Activated naive CD4-positive, alpha-beta T cell (primary cell): ENCODE measurements at places on chromosomes 12 and 14.

DNA sequence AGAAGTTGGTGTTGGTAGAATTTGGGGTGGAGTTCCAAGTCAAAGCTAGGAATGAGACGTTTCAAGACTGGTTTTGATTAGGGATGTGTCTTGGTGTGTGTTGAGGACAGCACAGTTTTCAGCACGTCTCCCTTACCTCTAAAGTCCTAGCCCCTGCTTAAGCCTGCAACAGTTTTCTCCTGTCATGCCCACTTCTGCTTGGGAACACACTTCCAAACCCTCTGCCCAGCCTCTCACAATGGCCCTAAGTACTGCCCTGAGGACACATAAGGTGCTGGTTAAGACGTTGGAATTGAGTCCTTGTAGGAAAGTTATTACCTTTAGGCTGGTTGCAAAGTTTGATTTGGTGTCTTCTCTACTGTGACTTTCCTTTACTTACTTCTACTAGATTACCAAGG, 710 bp upstream of the BMAL2 start:
- no peak for DNase-seq

- DNase-seq = no peak
Measured at GRCh38 chr14:28758885-28759652, 7.5 kb upstream of the FOXG1 start.

GRCh38 chr12:106234449-106234848, 13.4 kb downstream of the CKAP4 start:
- no peak for DNase-seq

- DNase-seq = no peak
Measured at GRCh38 chr12:52442600-52443061, 8.5 kb upstream of the KRT75 start.

DNA sequence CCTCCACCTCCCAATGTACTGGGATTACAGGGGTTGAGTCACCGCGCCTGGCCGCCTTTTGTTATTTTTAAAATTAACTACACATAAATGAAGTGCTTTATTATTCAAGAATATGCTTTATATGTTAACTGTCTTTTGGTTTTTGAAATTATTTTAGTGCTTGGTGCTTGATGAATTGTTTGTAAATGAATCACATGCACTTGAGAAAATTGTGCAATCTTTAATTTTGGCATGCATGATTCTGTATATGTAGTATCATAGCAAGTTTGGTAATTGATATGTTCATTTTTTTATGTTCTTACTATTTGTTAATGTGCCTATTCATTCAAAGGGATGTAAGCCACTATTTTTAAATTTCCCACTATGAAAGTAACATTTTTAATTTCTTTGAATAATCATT, 440.9 kb downstream of the NAV3 start:
- no peak for DNase-seq

- DNase-seq = no peak
Measured at GRCh38 chr12:43148691-43149090, 403.3 kb downstream of the ADAMTS20 start.

- no peak for DNase-seq
Measured at GRCh38 chr12:109706398-109706746, 7.3 kb upstream of the FAM222A start.

GRCh38 chr12:83102499-83102898, 415.8 kb downstream of the TMTC2 start:
- no peak for DNase-seq

DNA sequence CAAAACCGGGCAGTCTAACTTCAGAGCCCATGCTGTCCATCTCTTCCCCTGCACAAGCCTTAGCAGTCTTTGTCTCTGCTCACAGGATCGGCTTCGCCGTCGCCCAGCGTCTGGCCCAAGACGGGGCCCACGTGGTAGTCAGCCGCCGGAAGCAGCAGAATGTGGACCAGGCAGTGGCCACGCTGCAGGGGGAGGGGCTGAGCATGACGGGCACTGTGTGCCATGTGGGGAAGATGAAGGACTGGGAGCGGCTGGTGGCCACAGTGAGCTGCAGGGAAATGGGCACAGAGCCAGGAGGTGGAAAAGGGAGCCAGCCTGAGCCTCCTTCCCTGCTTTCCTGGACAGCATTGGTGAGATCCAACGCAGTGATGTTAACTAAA, 14.2 kb upstream of the CARMIL3 start:
- no peak for DNase-seq

DNA sequence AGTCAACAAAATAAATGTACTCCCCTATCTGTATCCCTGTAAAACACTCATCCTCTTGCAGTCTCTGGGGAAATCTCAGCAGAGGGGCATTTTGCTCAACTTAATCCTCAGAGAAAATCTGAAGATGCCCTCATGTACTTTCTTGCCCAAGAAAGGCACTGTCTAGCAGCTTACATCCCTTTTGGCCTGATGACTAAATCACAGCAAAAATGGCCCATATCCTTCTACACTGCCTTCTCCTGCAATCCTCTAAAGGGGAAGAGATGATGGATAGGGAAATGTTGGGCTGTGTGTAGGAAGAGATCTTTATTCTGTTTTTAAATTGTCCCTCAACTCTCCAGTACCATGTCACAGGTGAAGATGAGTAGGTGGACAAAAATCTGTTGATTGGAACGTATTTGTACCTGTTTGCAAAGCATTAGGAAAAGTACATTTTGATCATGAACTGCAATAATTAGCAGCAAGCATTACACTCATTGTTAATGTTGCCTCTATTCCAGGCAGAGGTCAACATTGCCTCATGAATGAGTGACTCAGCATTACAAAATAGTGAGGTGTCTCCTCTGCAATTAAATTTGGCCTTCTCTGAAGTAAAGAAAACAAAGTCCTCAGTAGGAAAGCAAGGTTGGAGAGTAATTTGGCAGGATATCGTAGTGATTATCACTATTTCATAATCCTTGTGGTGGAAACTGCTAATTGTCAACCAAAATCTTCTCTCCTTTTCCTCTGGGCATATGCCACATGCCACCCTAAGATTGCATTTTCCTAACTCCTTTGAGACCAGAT, 172.4 kb upstream of the CAND1 start:
- no peak for DNase-seq

- DNase-seq = no peak
Measured at GRCh38 chr14:96231526-96232130, 24.4 kb upstream of the BDKRB1 start.

DNA sequence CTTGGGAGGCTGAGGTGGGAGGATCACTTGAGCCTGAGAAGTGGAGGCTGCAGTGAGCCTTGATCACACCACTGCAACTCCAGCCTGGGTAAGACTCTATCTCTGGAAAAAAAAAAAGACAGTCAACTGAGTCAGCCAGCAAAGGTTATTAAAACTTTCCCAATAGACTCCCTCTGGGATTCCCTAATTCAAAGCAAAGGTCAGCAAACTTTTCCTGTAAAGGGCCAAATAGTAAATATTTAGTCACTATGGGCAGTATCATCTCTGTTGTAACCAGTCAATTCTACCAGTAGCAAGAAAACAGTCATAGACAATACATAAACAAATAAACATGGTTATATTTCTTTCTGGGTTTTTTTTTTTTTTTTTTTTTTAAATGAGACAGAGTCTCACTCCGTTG, 122.5 kb downstream of the IPO8 start:
- DNase-seq = no peak

GRCh38 chr12:60278209-60278608, 682.4 kb downstream of the SLC16A7 start:
- no peak for DNase-seq

DNA sequence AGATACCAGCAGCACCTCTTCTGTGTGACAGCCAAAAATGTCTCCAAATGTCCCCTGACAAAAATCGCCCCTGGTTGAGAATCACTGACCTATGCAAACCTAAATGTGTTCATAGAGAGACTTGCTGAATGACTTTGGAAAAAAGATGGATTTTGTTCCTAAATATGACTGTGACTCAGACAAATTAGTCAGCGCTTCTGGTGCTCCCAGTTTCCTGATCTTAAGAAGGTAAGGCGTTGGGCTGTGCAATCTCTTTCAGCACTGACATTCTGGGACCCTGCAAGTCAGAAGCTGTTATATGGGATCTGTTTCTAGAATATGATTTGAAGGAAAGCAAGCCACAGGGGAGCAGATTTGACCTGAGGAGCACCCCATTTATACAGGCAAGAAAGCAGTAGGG, 90.6 kb upstream of the PWP1 start:
- no peak for DNase-seq

GRCh38 chr12:24227551-24227950, 278.1 kb upstream of the SOX5 start:
- DNase-seq = no peak

DNA sequence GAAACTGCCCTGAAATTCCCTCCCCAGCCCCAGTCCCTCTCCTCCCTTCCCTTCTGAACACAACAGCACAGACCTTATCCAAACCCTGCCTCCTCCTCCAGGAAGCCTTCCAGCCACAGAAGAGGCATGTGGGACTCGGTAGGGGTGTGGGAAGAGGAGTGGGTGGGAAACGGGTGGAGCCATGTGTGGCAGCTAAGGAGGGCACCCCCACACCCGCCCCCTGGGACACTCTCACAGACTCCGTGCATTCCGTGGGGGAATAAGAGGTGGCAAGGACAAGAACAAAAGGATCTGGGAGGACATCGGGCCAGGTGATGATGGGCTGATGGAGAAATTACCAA, 24.4 kb downstream of the SLC6A12 start:
- DNase-seq = no peak

- DNase-seq = no peak
Measured at GRCh38 chr12:93419388-93420034, 22.2 kb downstream of the UBE2N start.

DNA sequence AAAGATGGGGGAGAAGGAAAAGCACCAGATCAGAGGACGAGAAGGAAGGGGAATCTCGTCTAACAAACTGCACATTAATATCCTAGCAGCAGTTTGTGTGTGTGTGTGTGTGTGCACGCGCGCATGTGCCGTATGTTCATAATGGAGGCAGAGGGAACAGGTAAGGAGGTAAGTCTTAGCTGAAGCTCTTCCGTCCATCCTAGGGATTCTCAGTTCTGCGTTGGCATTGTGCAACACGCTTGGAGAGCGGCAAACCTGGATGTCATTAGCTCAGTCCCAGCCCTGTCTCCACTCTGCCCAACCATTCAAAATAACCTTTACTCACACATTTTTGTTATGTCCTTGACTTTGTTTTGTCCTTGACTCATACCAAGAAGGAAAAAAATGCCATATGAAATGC, 1.6 kb upstream of the C1R start:
- no peak for DNase-seq

DNA sequence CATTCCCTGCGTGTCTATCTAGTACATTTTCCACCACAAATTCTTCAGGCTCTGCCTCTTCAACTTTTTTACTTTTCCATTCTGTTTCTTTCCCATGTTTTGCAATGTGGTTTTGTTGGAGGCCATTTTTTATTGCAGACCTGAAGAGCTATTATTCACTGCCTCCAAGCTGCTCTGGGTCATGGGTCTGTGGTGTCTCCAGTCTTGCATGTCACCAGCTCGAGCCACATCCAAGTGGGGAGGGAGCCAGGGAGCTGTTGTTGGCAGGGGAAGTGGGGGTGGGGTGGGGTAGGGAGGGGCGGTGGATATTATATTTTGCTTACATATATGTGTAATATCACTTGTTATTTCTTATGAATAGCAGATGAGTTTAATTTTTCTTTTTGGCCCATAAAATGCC, 69.1 kb downstream of the VEZT start:
- DNase-seq = no peak

- DNase-seq = no peak
Measured at GRCh38 chr14:64721899-64722298, 17.7 kb downstream of the PLEKHG3 start.

DNA sequence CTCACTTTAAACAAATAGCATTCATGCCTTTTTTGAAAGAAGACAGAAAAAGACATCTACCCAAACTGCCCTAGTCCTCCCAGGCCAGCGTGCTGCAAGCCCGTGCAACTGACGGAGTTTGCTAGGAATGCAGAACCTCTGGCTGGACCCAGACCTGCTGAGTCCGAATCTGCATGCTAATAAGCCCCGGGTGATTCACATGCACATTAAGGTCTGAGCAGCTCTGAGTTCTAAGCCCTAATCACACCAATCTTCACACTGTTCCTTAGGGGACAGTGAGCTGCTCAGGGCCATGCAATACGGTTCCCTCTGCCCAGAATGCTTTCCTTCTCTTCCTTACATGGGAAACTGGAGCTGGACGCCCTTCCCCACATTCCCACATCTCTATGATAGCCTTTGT, 25.2 kb downstream of the HAL start:
- no peak for DNase-seq

DNA sequence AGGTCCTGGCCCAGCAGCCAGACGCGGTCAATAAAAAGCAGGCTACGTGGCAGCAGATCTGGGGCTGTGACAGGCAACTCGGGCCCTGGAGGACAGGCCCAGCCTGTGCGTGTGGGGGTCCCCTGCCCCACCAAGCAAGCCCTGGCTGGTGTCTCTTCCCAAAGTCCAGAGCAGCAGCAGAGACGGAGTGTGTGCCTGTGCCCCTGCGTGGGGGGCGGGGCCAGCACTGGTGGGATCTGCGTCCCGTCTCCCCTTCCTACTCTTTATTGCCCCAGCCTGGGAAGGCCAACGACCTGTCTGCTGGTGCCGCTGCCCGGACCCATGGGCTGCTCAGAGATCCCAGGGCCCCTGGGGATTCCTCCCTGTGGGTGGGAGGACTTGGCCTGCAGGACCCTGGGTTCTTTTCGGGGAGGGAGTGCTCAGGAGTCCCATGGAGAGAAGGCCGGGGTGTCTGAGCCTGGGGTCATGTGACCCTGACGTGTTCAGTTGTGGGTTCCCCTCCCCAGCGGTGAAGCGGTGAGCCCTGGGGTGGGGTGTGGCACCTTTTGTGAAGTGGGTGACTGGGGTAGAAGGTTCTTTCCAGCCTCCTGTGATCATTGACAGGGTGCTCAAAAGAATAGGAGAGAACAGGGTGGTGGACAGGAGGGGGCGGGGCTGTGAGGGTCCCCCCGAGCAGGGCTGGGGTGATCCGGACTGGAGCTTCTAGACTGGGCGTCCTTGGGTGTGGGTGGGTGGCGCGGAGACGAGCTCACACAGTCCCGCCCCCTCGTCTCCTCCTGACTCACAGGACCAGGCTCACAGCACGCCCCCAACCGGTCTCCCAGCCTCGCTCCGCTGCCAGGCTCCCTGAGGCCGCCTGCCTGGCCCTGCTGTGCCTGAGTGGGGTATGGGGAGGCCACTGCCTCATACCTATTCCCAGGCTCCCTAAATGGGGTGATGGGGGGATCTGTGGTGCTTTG, 22.4 kb downstream of the ASPG start:
- DNase-seq = no peak

- peak; percentile 79 for DNase-seq
Measured at GRCh38 chr12:51368640-51369517, 22.3 kb downstream of the GALNT6 start.

DNA sequence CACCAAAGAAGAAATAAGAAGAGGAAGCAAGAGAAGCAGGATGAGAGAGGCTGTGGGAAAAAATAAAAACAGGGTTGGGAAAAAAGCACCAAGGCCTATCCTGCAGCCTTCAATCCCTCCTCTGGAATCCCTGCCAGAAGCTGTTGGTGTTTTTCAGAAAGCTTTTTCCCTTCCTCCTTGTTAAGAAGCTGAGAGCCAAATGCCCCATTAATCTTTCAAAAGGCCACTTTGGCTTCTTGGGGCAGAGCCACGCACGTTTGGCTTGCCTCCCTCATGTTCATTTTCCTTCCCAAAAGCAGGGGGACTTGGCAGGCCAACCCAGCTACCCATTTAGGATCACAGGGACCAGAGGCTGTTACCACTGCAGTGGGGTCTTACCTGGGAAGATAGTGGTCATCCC, 365.3 kb downstream of the NUAK1 start:
- DNase-seq = no peak
